Neural crest cell (in vitro differentiated cells): ENCODE measurements at places on chromosomes 5 and 9.

GRCh38 chr9:3976865-3977613 lies 322.8 kb downstream of the GLIS3 start:
- no peak for DNase-seq

GRCh38 chr9:215631-216155 lies 1.0 kb downstream of the DOCK8 start:
- no peak for DNase-seq

- no peak for DNase-seq
These were observed 13.4 kb downstream of the ABLIM3 start for GRCh38 chr5:149154650-149155049.

DNA sequence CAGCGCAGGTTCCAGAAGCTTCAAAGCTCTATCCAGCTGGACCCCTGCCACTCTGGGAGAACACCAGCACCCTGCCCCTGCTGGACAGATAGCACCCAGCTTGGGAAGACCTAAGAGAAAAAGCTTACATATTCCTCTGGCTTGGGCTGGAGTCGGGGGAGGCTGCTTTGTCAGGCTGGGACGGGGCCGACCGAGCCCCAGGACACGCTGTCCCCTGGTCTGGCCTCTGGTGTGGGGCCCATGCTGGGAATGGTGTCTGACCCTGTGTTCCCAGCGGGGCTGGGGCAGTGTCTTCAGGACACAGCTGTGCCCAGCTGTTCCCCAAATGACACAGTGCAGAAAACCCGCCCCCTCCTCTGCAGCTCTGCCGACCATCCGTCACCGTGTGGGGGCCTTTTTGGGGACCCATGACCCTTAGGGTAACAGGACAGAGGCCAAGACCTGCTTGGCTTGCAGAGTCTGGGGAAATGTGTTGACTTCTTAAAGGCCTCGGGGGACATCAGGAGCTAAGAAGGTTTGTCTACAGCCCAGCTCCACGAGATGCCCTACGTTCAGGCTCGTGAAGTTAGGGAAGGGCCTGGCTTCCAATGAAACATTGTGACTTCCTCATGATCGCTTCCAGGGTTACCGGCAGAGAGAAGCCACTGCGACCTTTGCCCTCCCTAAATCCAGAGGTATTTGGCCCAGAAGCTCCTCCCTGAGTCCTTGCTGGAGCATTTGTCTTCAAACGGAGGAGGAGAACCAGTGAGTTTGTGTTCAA lies 20.4 kb upstream of the SLC2A6 start:
- DNase-seq, result no peak
